ENCODE measurements at places on chromosomes 13 and 19. TPM values are rescaled to one million over a fixed set of nuclear protein-coding genes. Genes with fewer than 3 reads are reported as not detected.

SIGLEC9 gene
- total RNA-seq, result 0.29 TPM

ZNF160 gene
- total RNA-seq, result 27.8 TPM

CRB3 gene
- total RNA-seq, result 0.29 TPM

IFNL1 gene
- total RNA-seq, result 0.23 TPM

ARGLU1 gene
- total RNA-seq, result 89.8 TPM

ZNF432 gene
- total RNA-seq, result 15.0 TPM

CD22 gene
- 5.1 TPM for total RNA-seq

ERICH4 gene
- total RNA-seq, result not detected

CYP4F2 gene
- total RNA-seq, result not detected

RNF225 gene
- total RNA-seq, result 1.6 TPM

PABPC3 gene
- 0.34 TPM for total RNA-seq

LATS2 gene
- 2.2 TPM for total RNA-seq

DAND5 gene
- 0.10 TPM for total RNA-seq

ZNF555 gene
- total RNA-seq, result 0.37 TPM

ZNF728 gene
- not detected for total RNA-seq

SPACA4 gene
- not detected for total RNA-seq

Measured in activated T-helper 1 cell treated with anti-CD3 and anti-CD28 coated beads, Interleukin-12 subunit alpha, Interleukin-12 subunit beta, Interleukin-2, Interleukin-4 antibody, amounts not matched to agents 30 ng/mL and 10 ng/mL and 1 ng/mL, durations not matched to agents 14 hours and 24 hours and 36 hours (primary cell).